ENCODE measurements at places on chromosomes 2 and 18.

- DNase-seq: no peak
Measured at GRCh38 chr2:198314559-198315153, 510.3 kb downstream of the PLCL1 start.

- DNase-seq: no peak
Measured at GRCh38 chr2:119550856-119551255, 6.6 kb downstream of the CFAP221 start.

DNA sequence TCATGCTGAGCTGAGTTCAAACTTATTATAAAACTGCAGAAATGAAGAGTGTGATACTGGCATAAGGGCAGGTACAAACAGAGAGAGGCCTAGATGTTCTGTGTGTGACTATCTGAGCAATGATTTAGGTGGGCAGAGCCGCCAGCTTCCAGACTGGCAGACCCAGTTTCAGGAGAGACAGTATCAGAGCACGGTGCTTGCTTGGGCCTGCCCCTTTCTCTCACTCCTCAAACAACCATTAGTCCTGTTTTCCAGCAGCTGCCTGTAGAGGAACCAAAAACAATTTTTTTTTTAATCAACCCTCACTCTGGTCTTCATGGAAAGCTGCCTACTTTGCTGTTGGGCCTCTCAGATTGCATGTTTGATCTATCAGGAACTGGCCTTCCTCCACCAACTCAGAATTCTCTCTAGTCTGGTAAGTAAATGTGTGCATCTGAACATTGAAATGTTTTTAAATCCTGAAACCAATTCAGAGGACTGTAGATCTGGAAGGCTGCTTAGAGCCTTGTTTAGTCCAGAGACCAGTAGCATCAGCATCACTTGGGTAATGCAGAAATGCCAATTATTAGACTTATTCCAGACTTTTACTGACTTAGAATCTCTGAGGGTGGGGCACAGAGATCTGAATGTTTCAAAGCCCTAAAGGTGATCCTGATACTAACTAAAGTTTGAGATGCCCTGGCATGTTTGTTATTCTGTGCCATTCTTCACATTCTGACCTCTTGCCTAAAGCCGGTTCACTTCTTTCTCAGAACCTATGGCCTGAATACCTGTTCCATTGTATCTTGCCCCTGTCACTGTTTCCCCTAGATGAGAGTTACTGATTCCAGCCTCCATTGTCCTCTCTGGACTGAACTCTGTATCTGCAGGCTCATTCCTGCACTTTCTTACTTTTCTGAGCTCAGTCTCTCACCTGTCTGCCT is 24.8 kb upstream of the CRIM1 start:
- DNase-seq: no peak

DNA sequence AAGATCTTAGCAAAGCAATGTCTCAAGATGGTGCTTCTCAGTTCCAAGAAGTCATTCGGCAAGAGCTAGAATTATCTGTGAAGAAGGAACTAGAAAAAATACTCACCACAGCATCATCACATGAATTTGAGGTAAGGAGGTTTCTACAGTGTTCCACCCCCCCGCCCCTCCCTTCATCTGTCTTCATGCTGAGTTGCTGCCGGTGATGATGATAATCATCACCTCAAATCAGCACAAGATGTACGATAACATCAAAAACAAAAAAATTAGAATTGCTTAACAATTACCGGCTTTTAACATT is 14.6 kb downstream of the UGP2 start:
- no peak for DNase-seq

GRCh38 chr2:12124790-12125189 is 378.4 kb downstream of the LPIN1 start:
- no peak for DNase-seq

All from stimulated activated CD8-positive, alpha-beta memory T cell treated with anti-CD3 and anti-CD28 coated beads, Interleukin-15, amount 100 ng/mL, for 24 hours (primary cell).